ENCODE measurements at places on chromosomes 4 and X.

GRCh38 chr4:68267433-68267944 lies 22.0 kb upstream of the TMPRSS11B start:
- DNase-seq, result no peak

GRCh38 chr4:118751629-118752323 lies 66.6 kb downstream of the METTL14 start:
- DNase-seq, result no peak

- no peak for DNase-seq
These were observed 900 bp downstream of the TRO start for GRCh38 chrX:54921427-54922021.

- DNase-seq, result no peak
These were observed 53.7 kb downstream of the THAP9 start for GRCh38 chr4:82954212-82954611.

- no peak for DNase-seq
These were observed 30.8 kb upstream of the C1GALT1C1 start for GRCh38 chrX:120660637-120661036.

DNA sequence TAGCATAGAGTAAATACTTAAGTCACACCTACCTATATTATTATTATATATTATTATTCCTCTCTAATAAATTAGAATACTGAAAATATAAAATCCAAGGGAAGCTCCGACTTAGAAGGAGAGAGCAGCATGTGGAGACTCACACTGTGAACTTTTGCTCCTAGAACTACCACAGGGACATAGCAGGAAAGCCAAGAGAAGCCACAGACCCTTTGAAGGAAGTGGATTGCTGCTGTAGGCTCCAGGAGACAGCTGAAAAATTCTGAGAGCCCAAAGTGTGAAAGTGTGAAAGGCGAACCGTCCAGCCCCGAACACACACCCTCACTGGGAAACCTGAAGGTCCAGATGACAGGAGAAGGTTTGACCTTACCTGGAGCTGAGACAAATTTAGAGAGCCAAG lies 177.0 kb downstream of the FAM13A start:
- DNase-seq, result no peak

GRCh38 chr4:156764846-156765245 lies 206.8 kb downstream of the PDGFC start:
- no peak for DNase-seq

DNA sequence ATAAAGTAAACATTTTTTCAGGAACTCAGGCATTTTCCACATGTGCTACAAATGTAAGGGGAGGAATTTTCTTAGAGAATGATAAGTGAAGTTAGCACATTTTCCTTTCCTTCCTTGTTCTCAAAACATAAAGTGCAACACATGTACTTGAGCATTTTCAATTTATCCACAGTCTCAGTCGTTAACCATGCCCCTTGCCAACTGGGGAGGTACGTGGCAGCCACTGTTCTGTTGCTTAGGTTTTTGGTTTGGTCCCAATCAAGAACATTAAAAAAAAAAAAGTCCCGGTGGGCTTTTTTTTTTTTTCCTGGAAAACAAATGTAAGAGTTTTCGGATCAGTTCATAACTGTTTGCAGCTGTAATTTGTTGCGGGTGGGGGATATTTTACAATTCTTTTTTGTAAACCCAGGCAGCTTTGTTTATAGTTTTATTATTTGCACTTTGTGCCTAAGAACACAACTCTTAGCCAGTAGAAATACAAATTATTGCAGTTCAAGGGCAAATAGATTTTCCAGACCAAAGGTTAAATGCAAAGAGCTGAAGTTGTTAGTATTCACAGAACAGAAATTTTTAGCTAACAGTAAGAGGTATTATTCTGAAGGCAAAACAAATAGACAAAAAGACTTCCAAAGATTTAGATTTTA lies 112.1 kb upstream of the NAP1L5 start:
- no peak for DNase-seq
